Kidney tubule cell (primary cell): ENCODE measurements at places on chromosomes 3 and 15.

GRCh38 chr3:162269636-162270458 lies 773.2 kb downstream of the OTOL1 start:
- DNase-seq = no peak

DNA sequence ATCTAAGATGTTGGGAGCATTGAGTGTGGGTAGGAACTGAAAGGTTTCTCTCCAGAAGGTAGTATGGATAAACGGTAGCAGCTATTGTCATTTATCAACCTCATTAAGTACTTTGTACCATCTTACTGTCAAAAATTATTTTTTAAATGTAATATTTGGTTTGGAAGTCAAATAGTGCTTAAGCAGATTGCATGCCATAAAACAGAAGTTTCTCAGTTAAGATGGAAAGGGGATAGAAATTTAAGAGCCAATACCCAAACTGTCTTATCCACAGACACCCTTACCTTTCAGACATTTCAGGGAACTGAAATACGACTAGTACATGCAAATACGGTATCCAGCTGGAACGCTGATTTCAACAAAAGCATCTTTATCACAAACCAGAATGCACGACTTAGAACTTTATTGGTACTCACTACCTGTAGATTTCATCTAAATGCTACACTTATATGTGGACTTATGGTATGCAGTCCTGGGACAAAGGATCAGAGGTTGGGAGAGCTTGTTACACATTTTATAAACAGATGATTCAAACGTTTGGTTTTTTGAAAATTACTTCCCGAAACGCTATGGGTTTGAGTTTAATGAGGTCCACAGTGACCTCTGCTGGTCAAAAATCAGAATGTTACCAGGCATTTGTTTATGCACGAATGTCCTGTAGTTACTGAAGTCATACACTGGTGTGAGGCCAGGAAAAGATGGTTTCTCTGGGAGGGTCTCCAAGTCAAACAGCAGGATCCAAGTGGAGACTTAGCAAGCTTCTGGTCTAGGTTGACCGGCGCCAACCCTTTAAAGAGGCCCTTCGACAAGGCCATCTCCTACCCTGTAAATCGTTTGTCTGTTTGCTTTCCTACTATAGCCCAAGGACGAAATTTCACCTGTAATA lies 45.7 kb upstream of the DUT start:
- DNase-seq = peak; percentile 84

GRCh38 chr15:41914411-41914810 lies 20.6 kb upstream of the SPTBN5 start:
- DNase-seq = no peak

- DNase-seq = peak; percentile 14
These were observed 1.0 kb downstream of the NGRN start for GRCh38 chr15:90266485-90266884.

DNA sequence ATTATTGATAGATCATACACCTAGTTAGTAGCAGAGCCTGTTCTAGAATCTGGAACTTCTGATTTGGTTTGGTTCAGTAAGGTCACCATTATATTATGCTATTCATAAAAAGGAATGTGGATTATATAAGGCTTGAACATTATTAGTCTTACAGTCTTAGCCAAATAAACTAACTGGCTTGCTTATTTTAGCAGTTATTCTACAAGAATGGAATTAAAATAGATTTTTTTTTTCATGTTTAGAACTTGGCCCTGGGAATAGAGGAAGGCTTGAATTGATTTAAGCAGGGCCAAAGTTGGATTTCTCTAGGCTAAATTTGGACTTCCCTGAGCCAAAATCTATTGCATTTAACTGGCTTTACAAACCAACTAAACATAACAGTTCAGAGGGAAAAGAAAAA lies 24.4 kb downstream of the DTWD1 start:
- no peak for DNase-seq

DNA sequence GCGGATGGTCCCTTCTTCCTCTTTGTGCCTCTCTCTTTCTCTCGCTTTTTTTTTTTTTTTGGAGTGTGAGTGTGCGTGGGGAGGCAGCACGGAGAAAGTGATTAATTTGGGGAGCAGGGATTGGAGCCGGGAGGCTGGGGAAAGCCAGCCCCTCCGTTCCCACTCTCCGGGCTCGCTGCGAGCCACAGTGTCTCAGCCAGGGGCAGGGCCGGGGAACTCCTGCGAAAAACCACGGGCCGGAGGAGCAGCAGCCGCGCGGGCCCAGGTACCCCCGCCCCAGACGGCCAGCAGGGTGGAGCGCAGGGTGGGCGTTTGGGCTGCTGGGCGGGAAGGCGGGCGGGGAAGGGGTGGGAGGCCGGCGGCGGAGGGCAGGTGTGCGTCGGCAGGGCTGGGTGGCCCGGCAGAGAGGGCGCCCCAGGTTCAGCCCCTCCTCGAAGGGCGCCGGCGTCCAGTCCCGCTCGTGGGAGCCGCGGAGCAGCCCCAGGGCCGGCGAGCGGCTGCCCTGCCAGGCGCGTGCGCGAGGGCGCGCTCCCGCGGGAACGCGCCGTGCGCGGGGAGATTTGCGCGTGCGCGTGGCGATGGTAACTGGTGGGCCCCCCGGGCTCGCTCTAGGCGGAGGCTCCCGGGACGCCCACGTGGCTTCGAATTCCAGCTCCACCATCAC lies 1.4 kb downstream of the CHL1 start:
- no peak for DNase-seq

DNA sequence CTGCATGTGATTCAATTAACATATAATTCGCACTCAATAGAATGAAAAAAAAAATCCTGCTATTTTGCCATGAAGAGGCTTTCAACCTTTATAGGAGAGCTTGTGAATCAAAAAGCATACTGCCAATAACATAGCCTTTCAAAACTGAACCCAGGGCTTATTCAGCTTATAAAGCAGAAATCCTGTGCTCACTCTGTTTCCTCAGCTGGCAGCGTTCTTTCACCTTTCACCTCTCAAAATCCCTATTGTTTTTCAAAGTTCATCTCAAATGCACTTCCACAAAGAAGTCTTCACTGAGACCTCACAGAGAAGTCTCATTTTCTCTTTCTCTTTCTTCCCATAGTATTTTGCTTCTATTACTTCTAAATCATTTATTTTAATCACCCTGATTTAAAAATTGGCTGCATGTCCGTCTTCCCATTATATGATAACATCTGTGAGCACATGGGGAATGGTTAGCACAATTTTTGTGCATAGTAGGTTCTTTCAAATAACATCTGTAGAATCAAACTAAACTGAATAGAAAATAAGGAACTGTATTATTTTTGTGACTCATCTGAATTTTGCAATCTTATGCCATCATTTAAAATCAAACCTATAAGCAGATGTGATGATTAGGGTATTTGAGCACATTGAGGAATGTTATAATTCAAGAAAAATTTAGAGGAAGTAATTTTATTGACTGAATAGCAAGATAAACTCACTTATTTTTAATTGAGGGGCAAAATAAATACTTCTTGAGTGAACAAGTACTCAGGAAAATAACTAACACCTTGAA lies 373.4 kb downstream of the NLGN1 start:
- no peak for DNase-seq
